ENCODE measurements at places on chromosomes 7 and 10.

DNA sequence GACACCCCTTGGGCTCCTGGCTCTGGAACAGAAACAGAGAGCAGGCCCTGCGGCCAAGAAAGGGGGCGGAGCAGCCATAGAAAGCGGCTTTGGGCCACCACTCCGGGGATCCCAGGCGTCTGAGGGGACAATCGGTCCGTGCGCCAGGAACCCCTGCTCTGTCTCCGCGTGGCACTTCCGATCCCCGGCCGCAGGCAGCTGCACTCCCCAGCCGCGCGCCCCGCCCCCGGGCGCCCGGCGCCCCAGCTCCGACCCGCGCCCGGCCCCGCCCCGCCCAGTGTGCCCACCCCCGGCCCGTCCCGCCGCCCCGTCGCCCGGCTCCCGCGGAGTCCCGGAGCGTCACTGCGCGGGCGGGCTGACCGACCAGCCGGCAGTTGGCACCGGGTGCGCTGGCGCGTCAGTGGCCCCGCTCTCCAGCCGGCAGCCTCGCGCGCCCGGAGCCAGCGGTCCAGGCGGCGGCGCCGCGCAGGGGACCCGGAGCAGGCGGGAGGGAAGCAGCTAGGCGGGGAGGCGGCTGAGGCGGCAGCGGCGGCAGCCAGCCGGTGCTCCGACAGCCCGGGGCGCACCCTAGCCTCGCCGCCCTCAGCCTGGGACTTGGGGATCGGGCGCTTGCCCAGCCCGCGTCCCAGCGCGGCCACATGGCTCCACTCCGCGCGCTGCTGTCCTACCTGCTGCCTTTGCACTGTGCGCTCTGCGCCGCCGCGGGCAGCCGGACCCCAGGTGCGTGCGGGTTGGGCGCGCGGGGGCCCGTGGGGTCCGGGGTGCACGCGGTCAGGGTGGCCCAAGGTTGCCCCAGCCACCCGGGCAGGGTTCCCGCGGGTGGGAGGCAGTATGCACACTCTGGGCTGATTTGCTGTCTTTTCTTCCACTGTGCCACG is at the start of gene ADAMTS14:
ADAMTS14 (plus strand) TSS at position 342 of the 878 bp plus-strand sequence; CDS start at position 639, 297 bp downstream.
- DNase-seq: no peak

DNA sequence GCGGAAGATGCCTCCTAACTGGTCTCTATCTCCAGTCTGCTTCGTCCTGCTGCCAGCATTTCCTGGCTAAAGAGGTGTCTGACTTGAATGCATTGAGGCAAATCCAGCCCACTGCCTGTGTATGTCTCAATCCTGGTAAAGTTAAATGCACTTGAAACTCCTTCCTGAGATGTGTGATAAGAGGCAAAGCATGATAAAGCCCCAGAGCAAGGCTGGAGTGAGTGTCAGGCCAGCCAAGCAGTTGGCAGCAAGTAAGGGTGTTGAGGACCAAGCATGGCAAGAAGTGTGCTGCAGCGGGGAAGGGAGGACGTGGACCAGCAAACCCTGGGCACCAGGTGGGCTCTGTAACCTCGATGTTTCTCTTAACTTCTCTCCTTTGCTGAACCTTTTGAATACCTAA is 29.1 kb downstream of the LRRC18 start:
- no peak for DNase-seq

DNA sequence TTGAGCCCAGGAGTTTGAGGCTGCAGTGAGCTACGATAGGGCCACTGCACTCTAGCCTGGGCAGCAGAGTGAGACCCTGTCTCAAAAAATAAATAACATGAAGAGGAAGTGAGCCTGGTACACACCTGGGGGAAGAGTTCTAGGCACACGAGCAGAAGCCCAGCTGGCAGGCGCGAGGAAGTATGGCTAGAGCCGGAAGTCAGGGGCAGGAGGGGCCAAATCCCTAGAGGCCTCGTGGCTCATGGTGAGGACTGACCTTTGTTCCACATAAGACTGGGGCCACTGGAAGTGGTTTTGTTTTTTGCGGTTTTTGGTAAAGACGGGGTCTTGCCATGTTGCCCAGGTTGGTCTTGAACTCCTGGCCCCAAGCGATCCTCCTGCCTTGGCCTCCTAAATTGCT is 117.6 kb downstream of the HIP1 start:
- no peak for DNase-seq

DNA sequence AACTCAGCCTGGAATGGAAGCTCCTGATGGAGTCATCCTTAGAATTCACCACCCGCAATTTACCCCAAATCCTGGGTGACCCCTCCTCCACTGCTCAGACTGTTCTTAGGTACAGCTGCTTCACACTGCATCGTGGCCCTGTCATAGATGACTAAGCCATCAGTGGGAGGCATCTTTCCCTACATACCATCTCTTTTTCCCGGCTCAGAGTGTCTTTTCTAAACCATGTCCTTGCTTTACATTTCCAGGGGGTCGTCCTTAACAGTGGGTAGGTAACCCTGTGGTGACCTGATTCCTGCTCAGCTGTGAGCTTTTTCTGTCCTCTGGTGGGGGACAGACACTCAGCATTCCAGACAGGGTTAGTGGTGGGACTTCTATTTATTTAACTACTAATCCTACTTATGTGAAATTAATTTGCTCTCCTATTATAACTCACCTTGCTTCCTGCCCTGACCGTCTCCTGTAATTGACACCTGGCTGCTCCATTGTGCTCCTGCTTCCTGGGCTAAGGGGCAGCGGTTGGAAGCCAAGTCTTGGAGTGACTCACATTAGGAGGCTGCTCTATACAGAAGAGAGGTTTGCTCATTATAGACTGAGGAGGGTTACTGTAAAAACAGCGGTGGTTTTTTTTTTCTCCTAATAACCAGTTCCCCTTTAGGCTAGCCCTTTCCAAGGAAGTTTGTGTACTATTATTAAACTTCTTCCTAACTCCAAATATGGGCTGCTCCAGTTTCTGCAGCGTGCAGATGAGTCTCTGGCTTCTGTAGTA is 40.6 kb downstream of the PYROXD2 start:
- DNase-seq: no peak

DNA sequence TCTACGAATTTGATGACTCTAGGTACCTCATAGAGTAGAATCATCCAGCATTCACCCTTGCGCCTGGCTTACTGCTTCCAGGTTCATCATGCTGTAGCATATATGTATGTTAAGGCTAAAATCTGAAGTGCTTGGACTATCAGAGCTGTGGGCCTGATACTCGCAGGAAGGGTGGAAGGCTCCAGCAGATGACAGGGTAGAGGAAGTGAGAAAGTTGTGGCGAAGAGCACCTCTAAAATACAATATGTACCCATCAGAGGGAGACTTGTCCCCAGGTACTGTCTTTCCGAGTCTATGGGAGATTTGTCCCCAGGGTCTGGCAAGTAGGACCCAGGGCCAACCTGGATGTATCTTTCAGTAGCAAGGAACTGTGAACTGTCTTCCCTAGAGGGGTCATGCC is 48.1 kb upstream of the PLEKHA1 start:
- no peak for DNase-seq

DNA sequence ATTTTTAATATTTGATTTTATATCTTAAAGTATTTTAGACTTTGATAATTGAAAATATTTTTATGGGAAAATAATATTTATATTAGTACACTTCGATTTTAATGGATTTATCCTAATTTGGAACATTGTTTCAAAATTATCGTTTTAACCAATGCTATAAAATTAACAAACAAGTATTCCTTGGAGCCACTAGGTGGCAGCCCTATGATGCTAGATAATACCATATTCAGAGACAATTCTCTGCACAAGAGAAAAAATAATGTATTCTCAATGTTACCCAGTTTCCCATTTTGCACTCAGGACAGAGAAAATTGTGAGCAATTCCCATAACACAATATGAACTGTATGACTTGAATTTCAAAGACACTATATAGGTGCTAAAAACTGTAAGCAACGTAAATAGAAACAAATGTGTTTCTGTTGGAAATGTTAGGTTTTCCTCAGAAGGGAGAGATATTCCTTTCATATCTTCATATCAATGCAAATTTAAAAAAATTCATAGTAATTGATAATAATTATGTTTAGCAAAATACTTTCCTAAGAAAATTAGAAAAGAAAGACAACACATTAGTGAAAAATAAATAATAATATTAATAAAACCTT is 237.8 kb downstream of the SEMA3E start:
- DNase-seq: no peak

- no peak for DNase-seq
Measured at GRCh38 chr7:48424731-48425130, 253.5 kb downstream of the ABCA13 start.

- DNase-seq: no peak
Measured at GRCh38 chr10:3435671-3436070, 263.1 kb upstream of the PITRM1 start.

DNA sequence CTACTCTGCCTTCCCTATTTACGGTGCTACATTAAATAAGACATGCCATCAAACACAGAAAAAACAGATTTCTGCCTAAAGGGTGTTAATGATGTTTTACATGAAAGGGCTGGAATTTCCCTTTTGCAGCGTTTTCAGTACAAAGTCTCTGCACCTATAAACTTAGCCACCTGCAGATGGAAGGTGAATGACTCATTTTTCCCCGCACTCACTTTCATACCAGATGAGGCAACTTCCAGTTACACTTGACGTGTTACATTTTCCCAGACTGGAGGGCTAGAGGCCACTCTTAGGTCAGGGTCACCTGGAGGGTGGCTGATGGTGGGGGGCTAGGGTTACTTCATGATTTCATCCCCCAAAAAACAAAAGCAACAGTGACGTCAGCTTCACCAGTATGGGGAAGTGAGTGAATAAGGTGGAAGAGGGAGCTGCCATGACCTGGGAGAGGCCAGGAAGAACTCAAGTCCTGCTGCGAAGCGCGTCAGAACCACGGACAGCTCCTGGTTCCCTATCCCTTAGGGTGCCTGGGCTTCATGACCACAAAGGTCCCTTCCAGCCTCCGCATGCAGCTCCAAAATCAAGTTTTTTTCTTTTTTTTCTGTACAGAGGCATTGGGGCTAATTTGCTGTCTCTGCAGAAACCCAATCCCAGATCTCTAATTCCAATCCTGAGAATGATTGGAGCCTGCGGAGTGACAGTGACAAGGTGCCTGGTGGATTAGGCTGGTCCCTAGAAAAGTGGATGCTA is 94.0 kb downstream of the ADARB2 start:
- peak; percentile 7 for DNase-seq

DNA sequence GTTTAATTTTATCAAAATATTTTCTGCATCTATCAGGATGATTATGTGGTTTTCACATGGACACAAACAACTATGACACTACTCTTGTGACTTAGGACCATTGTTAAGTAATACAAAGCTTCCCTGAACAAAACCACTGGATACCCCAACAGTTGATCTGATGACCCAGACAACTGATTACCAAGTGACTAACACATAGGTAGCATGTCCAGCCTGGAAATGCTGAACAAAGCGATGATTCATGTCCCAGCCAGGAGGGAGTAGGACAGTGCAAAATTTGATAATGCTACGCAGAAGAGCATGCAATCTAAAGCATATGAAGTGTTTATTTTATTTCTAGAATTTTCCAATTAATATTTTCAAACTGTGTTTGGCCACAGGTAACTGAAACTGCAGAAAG is 8.9 kb upstream of the PNLIP start:
- no peak for DNase-seq

DNA sequence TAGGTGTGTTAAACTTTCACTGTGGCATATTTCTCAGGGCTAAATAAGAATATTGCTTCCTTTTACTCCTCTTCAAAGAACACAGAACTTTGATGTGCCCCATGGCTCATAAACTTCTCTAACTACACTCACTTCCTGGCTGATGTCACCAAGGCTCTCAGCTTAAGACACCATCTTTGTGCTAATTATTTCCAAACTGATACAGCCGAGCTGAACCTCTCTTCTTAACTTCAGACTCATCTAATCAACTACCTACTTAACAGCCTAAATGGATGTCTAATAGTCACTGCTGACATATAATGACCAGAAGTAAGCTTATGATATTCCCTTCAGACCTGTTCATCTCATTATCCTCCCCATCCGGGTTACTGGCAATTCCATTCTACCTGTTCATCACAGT is 3.6 kb downstream of the C10orf67 start:
- no peak for DNase-seq

DNA sequence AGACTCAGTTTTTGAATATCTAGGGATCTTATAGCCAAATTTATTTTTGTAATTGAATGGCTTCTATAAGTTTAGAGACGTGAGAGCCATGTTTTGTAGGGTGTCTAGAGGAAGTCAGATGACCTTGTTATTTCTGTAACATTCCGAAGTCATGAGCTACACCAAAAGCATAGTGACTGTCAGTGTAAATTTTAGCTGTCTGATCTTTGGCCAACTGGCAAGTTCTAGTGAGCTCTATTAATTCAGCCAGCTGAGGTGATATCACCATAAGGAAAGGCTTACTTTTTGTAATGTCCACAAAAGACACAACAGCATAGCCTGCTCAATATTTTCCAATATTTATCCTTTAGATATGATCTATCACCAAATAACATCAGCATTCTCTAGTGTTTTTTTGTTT is 9.9 kb upstream of the NT5C3A start:
- DNase-seq: no peak

DNA sequence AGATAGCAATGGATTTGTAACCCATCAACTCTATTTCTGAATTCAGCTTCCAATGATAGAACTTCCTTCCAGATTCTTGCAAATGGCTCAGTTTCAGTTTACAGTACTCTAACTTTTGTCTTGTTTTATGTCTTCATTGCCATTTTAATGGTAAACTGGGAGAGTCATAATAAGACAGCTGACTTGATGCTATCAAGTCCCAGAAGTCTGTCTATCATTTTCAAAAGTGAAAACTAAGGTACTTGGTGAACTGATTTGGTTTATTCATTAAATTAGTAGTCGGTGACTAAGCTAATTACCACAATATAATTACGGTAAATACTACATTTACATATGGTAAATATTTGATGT is 25.0 kb downstream of the RTKN2 start:
- no peak for DNase-seq

DNA sequence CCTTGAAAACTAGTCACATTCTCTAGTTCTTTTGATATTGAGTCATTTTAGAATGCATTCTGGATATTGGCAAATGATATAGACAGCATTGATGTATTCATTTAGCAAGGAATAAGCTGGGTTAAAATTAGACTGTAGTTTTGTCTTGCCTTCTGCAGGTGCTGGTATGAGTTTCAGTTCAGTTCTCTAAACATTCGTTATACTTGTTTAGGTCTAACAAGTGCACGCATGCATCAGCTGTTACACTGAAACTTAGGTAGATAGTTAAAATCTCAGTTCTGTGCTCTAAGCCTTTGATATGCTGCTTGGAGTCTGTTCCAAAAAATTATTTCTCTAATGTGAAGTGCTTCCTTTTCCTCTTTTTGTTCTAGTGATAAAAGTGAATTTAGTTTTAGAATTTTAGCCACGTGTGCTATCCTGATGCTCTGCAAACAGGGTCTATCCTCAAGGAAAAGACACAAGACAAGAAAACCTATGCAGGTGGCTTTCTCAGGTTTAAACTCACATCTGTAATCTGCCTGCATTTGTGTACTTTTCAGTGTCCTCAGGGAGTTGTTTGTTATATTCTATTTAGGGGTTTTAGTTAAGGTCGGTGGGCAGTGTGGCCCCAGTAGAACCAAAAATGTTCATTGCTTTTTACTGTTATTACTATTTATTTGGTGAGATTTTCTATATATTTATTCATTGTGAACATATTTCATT is 409.0 kb downstream of the CDC14C start:
- no peak for DNase-seq

- no peak for DNase-seq
Measured at GRCh38 chr7:39300276-39300675, 265.9 kb upstream of the YAE1 start.

GRCh38 chr7:37411444-37412034 is 37.1 kb downstream of the ELMO1 start:
- peak; percentile 38 for DNase-seq
